ENCODE measurements at places on chromosomes 1 and 21.

DNA sequence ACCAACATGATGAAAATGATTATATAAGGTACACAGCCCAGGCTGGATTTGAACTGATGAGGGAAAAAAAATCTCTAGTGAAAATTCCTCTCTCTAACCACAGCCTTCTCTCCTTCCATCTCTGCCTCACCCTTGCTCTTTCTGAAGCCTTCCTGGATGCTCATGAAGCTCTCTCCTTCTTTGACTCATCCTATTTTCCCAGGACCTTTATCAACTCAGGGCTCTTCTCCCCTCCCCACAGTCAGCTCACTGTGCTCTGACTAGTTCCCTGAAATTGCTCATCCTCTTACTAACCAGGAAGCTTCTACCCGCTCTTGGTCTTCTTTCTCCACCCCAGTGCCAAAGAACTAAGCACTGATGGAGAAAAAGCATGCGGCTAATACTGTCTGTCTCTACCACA is 46.4 kb upstream of the ERG start:
- peak; percentile 78 for DNase-seq

GRCh38 chr1:28248273-28249012 is 10.9 kb upstream of the SESN2 start:
- DNase-seq, result peak; percentile 79

GRCh38 chr1:177799746-177800145 is 170.1 kb downstream of the SEC16B start:
- DNase-seq, result no peak

- peak; percentile 66 for DNase-seq
Observed at GRCh38 chr1:170685166-170685565, 21.2 kb downstream of the PRRX1 start.

- peak; percentile 45 for DNase-seq
Observed at GRCh38 chr1:214296860-214297745, 16.1 kb downstream of the SMYD2 start.

- DNase-seq, result no peak
Observed at GRCh38 chr1:58442114-58442513, 104.4 kb downstream of the OMA1 start.

- DNase-seq, result no peak
Observed at GRCh38 chr1:213221209-213221608, 170.2 kb downstream of the RPS6KC1 start.

DNA sequence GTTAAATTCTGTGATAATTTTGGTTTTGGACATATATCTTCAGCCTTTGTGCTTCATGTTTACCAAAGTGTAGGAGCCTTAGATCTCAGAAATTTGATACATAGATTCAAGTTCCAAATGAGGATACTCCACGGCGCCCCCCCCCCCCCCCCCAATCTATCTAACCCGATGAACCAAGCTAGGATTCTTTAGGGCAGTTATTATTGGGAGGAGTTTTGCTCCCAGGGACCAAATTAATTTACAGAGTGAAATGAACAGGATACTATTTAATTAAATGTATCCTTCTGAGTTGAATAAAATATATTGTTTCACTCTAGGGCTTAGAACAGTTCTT is 3.2 kb downstream of the USP25 start:
- no peak for DNase-seq

DNA sequence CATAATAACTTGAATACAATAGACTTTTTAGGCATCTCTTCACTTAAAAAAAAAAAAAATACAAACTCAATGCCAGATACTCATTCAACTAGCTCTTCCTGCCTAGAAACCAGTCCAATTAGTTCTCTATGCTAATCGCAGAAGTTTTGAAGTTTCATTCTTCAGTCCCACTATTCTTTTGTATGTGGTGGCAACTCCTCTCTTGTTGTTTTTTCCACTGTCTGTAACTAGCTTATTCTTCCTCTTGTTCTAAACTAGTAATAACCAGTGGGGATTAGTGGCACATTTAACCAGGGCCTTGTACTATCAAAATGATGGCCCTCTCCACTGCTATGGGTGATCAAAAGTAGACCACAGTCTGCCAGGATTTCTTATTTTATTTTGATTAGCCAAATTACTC is 52.5 kb downstream of the SELENOF start:
- DNase-seq, result no peak

DNA sequence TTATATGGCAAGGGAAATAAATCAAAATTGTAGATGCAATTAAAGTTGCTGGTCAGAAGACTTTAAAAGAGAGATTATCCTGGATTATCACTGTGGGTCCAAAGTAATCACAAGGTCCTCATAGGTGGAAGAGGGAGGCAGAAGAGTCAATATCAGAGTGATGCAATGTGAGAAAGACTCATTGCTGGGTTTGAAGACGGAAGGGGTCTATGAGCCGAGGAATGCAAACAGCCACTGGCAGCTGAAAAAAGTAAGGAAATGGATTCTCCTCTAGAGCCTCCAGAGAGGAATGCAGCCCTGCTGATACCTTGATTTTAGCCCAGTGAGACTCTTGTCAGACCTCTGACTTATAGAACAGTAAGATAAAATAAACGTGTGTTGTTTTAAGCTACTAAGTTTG is 59.8 kb upstream of the MUTYH start:
- no peak for DNase-seq

DNA sequence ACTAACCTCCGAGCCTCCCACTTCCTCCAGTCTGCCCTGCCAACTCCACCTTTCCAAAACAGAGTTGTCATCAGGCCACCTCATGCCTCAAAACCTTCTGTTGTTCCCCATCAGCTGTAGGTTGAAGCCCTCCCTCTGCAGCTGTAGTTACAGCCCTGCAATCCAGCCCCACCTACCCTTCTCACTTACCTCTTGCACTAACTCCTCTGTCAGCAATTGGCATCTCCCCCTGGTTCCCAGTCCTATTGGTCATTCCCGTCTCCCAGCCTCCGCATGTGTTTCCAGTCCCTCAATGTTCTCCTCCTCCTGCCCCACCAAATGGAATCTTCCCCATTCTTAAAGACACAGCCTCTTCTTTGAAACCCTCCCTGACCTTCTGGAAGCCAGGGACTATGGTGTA is 100.1 kb upstream of the GCLM start:
- DNase-seq, result peak; percentile 27

DNA sequence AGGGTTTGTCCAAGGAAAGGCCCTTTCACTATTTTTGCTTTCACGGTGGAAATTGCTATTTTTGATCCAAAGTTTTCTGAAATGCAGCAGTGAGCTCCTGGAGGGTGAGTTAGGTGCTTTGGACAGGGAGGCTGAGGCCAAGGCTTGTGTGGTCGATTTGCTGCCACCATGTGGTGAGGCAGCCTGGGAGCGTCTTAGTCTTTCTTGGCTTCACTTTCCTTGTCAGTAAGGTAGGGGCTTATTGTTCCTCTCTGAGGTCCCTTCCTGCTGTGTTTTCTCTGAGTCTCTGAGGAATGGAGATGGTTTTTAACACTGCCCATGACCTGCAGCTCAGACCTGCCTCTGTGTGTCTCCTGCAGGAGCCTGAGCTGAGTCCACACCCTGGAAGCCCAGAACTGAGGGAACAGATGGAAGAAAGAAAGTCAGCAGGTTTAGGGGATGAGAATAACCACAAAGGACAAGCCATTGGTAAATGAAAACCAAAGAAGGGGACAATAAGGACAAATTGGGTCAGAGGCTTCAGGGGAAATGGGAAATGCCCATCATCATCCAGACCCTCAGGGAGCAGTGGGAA is 20.1 kb upstream of the S100A10 start:
- DNase-seq, result peak; percentile 50

- DNase-seq, result peak; percentile 21
Observed at GRCh38 chr21:19609611-19610010, 1206.0 kb upstream of the TMPRSS15 start.

- DNase-seq, result no peak
Observed at GRCh38 chr1:2602311-2602835, 15.8 kb downstream of the PRXL2B start.

- peak; percentile 58 for DNase-seq
Observed at GRCh38 chr1:176111835-176112234, 95.3 kb downstream of the COP1 start.

GRCh38 chr1:160621633-160622413 is 25.0 kb downstream of the SLAMF1 start:
- no peak for DNase-seq

- DNase-seq, result no peak
Observed at GRCh38 chr1:56229186-56229585, 350.2 kb downstream of the PLPP3 start.

DNA sequence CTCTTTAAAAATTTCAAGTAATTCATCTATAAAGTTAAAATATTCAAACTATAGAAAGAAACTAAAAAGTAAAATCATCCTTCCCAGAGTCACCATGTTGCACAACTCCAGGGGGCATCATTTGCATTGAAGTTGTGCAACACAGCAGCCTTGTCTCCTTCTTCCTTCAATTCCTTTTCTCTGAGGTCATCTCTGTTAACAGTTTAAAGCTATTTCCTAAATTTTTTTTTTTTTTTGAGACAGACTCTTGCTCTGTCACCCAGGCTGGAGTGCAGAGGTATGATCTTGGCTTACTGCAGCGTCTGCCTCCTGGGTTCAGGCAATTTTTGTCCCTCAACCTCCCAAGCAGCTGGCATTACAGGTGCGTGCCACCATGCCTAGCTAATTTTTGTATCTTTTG is 7.1 kb downstream of the RHBG start:
- peak; percentile 52 for DNase-seq

GRCh38 chr1:115090186-115090490 is 835 bp upstream of the TSPAN2 start:
- no peak for DNase-seq

DNA sequence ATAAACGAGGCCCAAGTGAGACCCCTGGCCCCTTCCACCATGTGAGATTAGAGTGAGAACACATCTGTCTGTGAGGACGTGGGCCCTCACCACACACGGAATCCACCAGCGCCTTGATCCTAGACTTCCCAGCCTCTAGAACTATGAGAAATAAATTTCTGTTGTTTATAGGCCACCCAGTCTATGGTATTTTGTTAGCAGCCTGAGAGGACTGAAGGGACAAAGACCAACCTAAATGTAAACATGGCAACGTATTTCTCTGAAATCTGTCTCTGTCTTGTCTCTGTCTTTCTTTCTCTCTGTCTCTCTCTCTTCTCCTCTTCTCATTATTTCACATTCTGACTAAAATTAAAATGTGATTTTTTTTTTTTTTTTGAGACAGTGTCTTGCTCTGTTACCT is 15.6 kb upstream of the IFI44L start:
- DNase-seq, result no peak

DNA sequence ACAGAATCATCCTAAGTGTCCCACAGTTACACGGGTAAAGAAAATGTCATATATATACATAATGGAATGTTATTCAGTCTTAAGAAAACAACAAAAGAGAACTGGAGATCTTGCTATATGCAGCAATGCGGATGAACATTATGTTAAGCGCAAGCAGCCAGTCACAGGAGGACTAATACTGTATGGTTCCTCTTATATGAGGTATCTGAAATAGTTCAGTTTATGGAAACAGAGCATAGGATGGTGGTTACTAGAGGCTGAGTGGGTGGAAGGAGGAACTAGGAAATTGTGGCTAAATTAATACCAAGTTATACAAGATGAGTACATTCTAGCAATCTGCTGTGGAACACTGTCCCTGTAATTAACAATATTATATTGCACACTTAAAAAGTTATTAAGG is 834.3 kb downstream of the KCNT2 start:
- no peak for DNase-seq

DNA sequence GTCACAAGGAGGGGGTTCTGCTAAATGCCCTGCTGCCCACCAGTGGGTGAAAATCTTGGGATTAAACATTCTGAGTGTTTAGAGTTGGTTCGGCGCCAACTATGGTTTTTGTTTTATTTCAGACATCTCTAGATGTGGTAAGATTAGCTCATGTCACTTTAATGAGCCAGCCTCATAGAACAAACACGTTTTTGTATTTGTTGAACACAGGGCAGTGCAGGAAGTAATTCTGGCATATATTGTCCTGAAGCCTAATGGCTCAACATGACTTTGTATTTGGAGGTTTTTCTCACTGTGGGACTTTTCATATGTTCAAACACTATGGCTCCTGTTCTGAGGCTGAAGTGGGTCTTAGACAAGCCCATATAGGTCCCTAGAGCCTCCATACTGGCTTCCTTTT is 107.8 kb downstream of the NGF start:
- DNase-seq, result peak; percentile 17

DNA sequence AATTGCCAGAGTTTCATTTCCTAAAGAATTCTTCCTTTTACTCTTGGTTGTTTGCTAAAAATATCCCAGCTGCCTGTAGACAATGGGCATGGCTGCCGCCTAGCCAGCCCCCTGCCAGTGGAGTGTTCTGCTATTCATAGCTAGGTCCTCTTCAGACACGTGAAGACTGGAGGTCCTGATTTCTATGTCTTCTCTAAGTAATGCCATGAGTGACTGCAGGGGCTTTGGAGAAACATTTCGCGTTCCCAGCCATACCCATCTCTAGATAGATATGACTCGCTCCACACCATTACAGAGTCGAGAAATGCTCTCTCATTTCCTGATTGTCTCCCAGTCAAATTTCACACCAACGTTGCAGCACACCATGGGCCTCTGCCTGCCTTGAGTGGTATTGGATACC is 99.5 kb upstream of the BACE2 start:
- no peak for DNase-seq

DNA sequence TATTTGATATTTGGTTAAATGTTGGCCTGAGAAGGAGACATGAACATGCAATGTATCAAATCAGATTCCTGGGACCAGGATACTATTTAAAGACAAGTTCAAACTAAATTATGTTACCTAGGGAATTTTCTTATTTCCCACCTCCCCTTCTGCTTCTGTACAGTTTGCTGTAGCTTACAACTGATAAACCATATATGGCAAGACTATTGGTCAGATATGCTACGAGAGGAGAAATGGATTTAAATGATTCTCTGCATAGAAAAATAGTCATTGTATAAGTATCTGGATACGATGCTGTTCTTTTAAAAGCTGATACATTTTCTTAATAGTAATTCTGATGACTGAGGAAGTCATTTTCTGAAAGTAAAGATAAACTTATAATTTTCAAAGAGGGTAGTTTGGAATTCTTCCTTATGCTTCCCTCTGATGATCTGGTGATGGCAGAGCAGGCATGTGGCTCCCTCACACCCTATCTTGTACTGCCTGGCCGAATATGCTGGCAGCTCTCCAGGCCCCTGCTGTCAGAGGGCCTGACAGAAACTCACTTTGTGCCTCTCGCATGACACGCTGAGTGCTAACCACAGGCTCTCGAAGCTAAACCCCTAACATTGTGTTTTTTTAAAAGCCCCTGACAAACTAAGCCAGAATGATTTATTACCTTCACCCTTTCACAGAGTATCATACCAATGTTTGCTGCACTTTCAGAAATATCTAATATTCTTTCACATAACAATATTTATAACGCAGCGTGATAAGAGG is 19.4 kb downstream of the RRP15 start:
- peak; percentile 43 for DNase-seq

DNA sequence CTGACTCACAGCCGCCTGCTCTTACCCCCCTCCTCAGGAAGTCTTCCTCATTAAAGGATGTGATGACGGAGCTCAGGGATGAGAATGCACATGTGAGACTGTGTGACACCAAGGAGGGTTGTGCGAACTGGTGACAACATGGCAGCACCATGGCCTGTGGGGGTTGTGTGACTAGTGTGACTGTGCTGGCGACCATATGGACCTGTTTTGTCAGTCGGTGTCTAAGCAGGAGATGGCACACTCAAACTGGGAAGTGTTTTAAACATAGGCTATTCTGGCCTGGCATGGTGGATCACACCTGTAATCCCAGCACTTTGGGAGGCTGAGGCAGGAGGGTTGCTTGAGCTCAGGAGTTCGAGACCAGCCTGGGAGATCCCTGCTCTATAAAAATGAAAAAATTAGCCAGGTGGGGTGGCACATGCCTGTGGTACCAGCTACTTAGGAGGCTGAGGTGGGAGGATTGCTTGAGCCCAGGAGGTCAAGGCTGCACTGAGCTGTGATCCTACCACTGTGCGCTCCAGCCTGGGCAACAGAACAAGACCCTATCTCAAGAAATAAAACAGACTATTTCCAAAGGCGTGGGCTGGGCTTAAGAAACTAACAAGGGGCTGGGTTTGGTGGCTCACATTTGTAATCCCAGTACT is 7.4 kb downstream of the TRNP1 start:
- peak; percentile 88 for DNase-seq
